ENCODE measurements at places on chromosomes 7 and 10.

DNA sequence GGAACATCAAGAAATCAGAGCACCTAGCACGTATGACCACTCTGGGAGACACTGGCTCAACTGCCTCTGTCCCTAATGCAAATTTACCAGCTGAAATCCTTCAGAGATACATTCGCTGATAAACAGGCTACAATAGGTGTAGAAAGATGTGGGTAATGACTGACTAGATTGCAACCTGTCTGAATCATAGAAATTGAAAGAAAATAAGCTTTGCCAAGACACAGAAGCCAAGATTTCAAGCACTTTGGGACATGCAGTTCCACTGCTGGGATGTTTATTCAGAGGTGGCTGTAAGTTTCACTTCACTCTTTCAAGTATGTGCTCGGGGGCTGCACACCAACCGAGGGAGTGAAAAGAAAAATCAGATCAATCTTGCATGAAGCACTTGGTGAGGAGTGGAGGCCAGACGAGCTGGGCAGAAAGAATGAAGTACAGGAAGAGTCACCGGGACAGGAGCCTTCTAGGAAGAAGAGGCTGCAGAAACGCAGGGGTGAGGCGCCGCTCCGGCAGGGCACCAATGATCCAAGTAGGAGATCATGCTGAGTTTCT, 276.7 kb downstream of the PARD3 start:
- DNase-seq, result no peak

DNA sequence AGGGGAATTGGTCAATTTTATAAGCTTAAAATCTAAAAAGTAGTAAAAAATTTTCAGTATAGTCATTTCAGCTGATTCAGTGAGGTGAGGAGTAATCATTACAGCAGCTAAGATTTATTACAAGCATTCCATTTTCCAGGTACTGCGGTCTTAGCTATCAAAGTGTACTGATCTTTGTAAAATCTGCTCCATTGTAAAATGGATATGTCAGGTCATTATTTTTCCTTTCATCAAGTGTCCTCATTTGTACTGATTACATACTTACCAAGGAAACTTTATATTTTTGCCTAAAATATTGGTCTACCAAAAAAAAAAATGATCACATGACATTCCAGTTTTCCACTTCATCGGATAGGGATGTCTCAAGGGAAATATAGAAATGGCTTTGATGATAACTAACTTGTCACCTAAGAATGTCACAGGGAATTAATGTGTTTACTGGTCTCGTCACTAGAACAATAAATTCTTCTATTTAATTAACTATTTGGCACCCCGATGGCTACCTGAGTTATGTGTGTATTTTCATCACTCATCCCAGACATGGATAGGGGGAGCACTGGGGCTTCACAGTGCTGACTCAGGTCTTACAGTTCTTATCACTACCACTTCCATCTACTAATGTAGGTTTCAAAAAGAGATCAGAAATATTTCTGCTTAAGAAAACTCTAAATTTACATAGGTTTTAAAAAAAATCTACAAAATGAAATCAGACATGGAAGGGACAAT, 948.4 kb downstream of the PCDH15 start:
- DNase-seq, result no peak

DNA sequence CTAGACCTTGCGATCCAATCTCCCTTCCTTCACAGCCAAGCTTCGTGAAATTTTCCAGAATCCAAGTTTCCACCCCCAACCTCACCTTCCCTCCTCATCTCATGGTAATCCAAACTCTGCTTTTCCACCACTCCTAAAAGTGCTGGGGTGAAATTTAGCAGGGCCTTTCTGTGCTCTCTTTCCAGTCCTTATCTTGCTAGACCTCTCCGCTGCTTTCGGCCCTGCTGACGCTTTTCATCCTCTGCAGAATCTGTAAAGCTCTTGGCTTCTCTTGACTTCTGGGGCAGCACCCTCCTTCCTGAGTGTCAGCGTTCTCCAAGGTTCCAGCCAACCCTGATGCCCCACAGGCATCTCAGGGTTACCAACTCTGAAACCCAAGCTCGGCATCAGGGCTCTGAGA, 7.7 kb downstream of the PLAC9 start:
- no peak for DNase-seq

GRCh38 chr10:96988426-96988825, 156.3 kb downstream of the LCOR start:
- no peak for DNase-seq

- peak; percentile 81 for DNase-seq
Observed at GRCh38 chr10:11742009-11742778, at the start of gene ECHDC3. Gene ECHDC3, plus strand, starts transcription at chr10:11742382. Its CDS starts 195 bp downstream, at chr10:11742577.

- DNase-seq, result no peak
Observed at GRCh38 chr10:74156919-74157289, 5.9 kb downstream of the ADK start.

- DNase-seq, result no peak
Observed at GRCh38 chr7:101790566-101791293, 26.7 kb upstream of the CUX1 start.

- no peak for DNase-seq
Observed at GRCh38 chr10:129968020-129968852, 4.2 kb upstream of the EBF3 start.

DNA sequence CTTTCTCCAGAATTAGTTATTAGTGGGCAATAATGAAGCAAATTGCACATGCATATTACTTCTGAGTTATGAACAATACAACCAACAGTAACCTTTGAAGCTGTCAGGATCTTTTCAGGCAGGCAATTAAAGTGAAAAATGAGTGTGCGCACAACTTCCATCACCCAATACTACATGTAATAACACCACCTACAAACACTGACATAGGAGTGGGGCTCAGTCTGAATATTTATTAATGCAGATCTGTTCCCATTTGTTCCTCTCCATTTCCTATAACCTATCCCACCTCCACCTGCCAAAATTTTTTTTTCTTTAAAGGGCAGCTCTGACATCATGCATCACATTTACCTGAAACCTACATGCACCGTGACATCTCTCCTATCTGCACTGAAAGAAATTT, 177.2 kb downstream of the JAZF1 start:
- DNase-seq, result no peak

GRCh38 chr7:90238583-90238982, 6.4 kb upstream of the CFAP69 start:
- no peak for DNase-seq

GRCh38 chr7:128891110-128891941, 19.2 kb downstream of the KCP start:
- DNase-seq, result no peak

DNA sequence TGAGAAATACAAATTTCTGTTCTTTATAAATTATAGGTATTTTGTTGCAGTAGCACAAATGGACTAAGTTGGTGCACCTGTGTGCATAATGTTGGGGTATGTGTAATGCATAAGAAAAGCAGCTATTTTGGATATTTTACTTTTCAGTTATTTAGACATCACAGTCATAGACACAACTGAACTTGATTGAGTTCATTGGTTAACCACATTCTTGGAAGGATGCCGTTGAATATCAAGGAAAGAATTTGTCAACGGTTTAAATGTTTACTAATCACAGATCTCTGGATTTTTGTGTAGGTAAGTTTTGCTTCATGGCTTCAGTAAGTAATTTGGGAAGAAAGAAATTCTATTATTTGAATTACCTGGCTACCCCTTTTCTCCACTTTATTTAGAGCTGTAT, 4.1 kb downstream of the OTUD1 start:
- no peak for DNase-seq

- DNase-seq, result no peak
Observed at GRCh38 chr7:27677912-27678612, 15.4 kb upstream of the HIBADH start.

- DNase-seq, result peak; percentile 50
Observed at GRCh38 chr10:132479024-132479602, 58.5 kb upstream of the INPP5A start.

DNA sequence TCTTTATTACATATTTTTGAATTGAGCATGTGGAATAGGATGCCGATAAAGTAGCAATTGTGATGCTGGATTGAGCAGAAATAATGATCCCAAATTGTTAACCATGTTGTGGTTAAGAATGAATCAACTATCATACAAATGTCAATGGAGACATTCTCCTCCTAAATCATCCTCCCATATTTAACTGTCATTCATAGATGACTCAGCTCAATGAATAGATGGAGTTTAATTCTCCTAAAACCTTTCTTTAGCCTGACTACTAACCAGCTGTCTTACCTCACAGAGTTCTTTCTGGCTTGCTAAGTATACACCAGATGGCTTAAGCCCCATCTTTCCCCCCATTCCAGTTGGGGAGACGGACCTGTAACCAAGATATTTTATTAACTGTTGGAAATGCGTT, 23.4 kb upstream of the NPS start:
- no peak for DNase-seq

- DNase-seq, result no peak
Observed at GRCh38 chr7:41096917-41097316, 606.0 kb downstream of the INHBA start.

GRCh38 chr7:116598861-116599260, 73.1 kb upstream of the MET start:
- no peak for DNase-seq

- DNase-seq, result no peak
Observed at GRCh38 chr10:30029872-30030256, 29.5 kb downstream of the JCAD start.

GRCh38 chr10:97744405-97745035, 7.6 kb downstream of the ZFYVE27 start:
- no peak for DNase-seq

DNA sequence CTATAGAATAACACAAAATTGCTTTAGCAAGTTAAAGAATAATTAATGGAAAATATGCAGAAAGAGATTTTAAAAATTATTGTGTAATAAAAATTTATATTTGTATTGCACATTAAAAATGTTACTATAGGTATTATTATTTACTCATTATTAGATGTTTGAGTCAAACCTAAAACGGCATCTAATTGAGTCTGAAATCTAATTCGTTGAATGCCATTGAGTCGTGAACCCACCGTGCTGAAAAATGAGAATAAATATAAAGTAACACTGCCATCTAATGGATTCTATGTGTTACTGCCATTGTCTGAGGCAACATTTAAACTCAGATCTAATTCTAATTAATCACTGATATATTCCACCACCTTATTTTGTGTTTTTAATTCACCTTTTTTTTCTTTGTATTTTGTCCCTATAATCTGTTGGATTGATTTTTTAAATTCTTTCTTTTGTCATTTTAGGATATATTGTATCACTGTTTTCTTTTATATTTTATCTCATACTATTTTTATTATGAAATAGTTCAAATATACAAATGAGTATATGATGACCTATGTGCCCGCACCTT, 62.2 kb downstream of the SAMD9 start:
- no peak for DNase-seq

- no peak for DNase-seq
Observed at GRCh38 chr7:134935701-134936100, 50.6 kb upstream of the AGBL3 start.

- DNase-seq, result no peak
Observed at GRCh38 chr7:108629651-108630400, 60.2 kb downstream of the DNAJB9 start.
